Bronchial epithelial cell (primary cell): ENCODE measurements at places on chromosomes 3 and 15.

- no peak for DNase-seq
Measured at GRCh38 chr15:84857418-84858004, 27.0 kb upstream of the SLC28A1 start.

DNA sequence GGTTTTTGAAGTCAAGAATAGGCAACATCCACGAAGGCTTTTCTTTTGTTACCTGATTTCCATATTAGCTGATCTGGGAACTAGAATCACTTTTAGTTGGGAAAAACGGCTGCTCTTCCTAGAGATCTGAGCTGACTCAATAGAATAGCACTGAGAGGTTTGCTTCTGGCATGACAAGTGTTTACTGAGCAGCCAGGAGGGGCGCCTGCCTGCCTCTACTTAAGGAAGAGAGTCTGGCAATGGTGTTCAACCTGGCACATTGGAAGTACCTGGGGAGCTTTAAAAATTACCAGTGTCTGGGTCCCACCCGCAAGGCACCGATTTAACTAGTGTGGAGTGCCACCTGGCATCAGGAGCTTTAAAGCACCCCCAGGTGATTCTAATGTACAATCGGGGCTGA lies 34.4 kb downstream of the FAM43A start:
- DNase-seq, result no peak

DNA sequence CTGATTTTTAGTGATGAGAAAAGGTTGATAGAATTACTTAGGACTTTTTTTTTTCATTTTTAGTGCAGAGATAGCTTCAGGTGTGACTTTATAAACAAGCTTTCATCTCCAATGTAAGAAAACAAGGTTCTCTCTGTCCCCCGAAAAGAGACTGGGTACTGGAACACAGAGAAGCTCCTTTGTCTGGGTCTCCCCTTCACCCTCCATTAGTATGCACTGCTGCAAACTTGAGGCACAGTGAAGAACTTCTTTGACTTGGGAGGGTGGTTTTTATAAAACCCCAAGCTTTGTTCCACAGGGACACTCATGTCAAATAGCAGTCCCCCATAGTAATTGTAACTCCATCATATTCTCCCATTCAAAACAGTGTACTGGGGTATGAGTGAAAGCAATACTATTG lies 93.5 kb upstream of the SOX2 start:
- no peak for DNase-seq

DNA sequence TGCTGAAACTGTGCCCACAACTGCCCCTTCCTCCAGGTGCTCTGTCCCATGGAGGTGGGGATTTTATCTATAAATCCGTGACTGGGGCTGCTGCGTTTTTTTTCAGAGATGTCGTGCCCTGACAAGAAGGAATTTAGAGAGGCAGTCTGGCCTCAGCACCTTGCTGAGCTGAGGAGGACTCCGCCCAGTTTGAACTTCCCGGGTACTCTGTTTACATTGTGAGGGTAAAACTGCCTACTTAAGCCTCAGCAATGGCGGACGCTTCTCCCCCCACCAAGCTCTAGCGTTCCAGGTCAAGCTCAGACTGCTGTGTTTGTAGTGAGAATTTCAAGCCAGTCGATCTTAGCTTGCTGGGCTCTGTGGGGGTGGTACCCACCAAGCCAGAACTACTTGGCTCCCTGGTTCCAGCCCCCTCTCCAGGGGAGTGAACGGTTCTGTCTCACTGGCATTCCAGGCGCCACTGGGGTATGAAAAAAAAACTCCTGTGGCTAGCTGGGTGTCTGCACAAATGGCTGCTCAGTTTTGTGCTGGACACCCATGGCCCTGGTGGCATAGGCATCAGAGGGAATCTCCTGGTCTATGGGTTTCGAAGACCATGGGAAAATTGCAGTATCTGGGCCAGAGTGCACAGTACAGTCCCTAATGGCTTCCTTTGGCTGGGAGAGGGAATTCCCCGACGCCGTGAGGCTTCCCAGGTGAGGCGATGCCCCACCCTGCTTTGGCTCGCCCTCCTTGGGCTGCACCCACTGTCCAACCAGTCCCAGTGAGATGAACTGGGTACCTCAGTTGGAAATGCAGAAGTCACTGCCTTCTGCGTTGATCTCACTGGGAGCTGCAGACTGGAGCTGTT lies 68.5 kb upstream of the SGO1 start:
- peak; percentile 7 for DNase-seq

GRCh38 chr3:146557745-146558144 lies 13.3 kb upstream of the PLSCR1 start:
- no peak for DNase-seq

DNA sequence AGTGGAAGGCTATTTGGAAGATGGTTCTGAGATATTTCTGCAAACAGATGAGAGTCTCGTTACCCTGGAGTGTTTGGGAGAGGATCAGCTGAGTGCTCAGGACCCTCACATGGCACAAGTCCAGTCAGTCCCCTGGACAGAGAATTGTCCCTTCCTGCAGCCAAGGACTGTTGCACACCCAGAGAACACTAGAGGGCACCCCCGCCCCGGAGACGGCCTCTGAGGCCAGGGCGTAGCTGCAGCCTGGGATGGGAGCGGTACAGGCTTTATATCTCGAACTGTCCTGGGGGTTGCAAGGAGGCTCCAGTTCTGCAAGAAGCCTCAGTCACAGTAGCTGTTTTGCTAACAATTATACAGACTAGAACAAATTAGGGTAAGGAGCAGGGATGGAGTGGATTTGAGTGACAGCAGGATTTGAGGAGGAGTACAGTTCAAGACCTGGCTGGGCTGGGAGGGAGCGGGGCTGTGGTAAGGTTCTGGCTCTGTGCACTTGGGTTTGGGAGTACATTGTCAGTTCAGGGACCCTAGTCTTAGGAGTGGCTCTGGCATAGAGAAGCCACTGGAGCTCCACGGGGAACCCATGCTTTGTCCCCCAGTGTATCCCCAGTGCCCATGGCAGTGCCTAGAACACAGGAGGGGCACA lies 67.6 kb upstream of the HACD2 start:
- DNase-seq, result peak; percentile 40

DNA sequence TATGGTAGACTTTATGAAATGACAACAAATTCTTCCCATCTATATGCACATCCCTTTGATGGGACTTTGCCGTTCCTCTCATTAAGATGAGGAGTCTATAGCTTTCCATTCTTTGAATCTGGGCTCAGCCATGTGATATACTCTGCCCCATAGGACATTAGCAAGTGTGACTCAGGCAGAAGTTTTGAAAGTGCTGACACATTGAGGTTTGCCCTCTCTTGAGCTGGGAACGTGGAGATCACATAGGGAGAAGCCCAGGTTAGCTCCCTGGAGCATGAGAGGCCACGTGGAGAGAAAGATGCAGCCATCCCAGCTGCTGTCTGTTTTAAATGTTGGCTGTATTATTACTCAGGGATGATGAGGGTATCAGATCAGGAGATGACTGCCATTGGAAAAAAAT lies 67.7 kb upstream of the OXTR start:
- DNase-seq, result peak; percentile 85

- DNase-seq, result no peak
Measured at GRCh38 chr3:98733053-98733811, 29.9 kb upstream of the ST3GAL6 start.

- DNase-seq, result peak; percentile 26
Measured at GRCh38 chr15:39657668-39658067, 76.8 kb downstream of the THBS1 start.

GRCh38 chr3:11784971-11785377 lies 61.7 kb downstream of the TAMM41 start:
- no peak for DNase-seq

GRCh38 chr15:77508541-77509243 lies 88.0 kb downstream of the HMG20A start:
- DNase-seq, result no peak

DNA sequence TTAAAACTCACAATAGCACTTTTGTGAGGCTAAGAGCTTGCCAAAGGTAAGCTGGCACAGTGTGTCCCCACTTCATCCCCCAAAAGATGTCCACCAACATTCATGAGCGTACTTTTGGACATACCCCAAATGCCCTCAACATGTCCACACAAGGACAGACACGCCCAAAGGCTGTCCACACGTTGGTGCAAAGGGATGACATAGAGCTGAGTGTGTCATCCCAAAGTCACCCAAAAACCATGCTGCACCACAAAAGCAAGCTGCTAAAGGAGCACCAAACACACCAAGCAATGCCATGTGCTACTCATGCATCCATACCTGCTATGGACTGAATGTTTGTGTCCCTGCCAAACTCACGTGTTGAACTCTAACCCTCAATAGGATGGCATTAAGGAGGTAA lies 57.9 kb downstream of the KLF13 start:
- peak; percentile 66 for DNase-seq
